ENCODE measurements at places on chromosomes 11 and 22.

GRCh38 chr11:11439591-11439990 is 86.5 kb upstream of the CSNK2A3 start:
- no peak for DNase-seq

GRCh38 chr22:34587357-34588356 is 478.3 kb upstream of the ISX start:
- DNase-seq: no peak

GRCh38 chr11:19345519-19345847 is 104.7 kb upstream of the E2F8 start:
- DNase-seq: no peak

DNA sequence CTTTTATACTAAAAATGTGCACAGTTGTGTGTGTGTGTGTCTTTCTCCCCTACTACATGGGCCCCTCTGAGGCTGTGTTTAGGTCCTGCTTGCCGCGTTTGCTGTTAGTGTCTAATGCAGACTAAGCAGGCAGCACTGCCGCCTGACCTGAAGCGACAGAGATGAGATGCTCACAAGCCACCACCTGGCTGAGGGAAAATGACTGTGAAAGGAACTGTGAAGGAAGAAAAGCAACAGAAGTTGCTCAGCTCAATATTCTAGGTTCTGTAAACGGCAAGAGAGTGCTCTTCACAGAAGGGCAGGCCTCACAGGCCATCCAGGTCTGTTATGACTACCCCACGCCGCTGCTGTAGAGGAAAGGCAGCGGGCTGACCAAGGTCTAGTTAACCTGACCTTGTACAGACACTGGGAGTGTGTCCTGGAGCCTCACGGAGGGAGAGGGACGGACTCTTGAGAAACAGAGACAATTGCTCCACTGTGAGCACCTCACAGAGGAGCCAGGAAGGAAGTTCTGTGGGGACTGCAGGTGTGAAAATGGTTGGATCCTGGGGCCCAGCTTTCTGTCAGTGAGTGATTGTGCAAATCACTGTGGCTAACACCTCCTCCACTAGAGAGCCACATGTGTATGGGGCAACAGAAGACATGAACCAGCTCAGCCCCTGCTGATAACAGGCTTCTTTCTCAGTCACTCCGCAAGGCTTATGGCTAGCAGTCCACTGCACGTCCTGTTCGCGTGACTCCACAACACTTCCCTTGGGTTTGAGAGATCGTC is 31.3 kb upstream of the YPEL1 start:
- DNase-seq: peak; percentile 18

DNA sequence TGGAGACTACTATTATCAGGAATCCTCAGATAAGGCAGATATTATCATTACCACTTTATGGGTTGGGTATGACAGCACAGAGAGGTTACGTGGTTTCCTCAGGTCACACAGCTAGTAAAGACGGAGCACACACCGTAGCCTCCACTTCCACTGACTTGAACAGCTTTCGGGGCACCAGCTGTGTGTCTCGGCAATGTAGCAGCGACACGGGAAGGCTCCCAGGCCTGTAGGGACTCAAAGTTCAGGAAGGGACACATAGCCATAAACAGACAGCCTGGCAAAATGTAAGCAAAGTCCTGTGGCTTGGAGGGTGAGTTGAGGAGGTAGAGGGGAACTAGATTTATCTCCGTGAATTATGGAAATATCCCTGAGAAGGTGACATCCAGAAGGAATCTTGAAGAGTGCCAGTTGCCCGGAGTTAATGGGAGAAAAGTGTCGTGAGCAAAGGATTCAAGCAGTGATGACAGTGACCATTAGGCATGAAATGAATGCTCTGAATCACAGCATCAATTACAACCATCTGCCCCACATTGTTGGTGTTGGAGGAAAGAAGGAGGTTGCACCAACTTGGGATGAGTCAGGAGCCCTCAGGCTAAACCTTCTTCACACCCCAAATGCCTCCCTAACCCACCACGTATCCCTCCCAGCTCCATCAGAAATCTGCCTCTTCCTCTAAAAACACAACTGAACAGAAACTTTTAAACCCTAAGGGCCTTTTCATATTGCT is 106.7 kb upstream of the ASPHD2 start:
- DNase-seq: no peak

DNA sequence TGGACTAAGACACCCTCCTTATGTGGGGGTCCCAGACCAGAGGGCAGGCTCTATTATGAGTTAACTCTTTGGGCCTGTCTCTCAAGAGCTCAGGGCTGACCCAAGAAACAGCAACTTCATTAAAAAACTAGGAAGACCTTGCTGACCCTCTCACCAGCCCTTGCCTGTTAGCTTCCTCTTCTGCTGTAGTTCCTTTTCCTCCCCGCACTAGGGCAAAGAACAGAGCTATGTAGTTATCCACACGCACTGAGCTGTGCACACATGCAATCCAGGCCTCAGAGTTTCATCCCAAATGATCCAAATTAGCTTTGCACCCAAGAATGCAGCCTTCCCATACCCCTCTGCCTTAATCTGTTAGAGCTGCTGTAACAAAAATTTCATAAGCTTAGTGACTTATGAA is 539.6 kb upstream of the CADM1 start:
- DNase-seq: no peak

- DNase-seq: no peak
These were observed 198.2 kb downstream of the SWAP70 start for GRCh38 chr11:9861860-9862725.

GRCh38 chr11:85281550-85281949 is 345.6 kb downstream of the DLG2 start:
- no peak for DNase-seq

- no peak for DNase-seq
These were observed 6.0 kb downstream of the HOATZ start for GRCh38 chr11:111520560-111520959.

GRCh38 chr11:116690611-116691010 is 82.2 kb downstream of the BUD13 start:
- no peak for DNase-seq

DNA sequence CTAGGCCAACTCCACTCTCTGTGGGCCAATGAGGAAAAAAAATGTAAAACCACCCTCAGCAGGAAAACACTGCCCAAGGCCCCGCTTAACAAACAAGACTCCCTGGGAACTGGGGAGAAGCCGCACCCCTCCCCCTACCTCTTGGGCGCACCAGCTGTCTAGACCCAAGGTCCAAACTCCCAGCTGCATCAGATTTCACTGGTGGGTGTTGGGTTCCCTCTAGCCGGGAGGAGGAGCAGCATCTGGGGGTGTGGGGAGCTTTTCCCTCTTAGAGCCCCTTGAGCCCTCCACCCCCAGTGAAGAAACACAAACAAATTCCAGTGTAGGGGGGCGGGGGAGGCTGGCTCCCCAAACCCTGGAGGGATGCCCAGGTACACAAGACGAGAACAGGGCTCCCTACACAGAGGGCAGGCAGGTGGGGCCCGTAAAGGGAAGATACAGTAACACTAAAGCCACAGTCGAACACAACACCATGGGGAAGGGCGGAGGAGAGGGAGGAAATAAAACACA is 64.9 kb downstream of the NECTIN1 start:
- DNase-seq: no peak

- no peak for DNase-seq
These were observed 32.7 kb upstream of the TXNRD2 start for GRCh38 chr22:19974268-19974861.

DNA sequence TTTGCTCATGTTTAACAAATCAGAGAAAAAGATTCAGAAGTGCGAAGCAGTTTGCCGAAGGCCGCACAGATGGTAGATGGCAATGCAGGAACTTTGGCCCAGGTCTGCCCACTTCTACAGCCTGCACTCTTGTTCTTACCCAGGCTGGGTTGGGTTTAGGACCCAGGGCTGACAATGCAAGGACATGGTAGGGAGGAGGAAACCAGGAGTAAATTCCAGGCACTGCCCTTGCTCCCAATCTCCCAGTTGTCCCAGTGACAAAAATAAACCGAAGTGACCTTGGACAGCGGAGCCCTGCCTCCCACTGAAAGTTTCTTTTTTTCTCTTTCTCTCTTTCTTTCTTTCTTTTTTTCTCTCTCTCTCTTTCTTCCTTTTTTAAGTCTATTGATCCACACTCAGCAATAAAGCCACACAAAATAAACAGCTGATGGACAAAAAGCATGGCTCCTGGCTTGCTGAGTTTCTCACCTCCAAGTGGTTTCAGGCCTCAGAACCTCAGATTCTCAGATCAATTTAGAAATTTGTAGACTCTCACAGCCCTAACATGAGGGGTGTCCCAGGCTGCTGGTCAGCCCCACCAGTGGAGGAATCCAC is 33.5 kb upstream of the FCHSD2 start:
- no peak for DNase-seq

DNA sequence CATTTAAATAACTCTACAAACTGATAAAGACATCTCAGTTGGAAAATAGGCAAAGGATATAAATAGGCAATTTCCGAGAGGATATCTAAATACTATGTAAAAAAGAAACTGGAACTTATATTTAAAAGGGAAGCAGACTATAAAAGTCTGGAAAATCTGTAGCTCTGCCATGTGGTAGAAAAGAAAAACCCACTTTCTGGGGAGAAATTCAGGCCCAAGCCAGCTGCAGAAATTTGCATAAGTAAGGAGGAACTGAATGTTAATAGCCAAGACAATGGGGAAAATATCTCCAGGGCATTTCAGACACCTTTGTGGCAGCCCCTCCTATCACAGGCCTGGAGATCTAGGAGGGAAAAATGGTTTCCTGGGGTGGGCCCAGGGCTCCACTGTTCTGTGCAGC is 97.8 kb upstream of the ZBED5 start:
- no peak for DNase-seq

GRCh38 chr11:78214331-78215194 is 25.8 kb downstream of the USP35 start:
- no peak for DNase-seq

DNA sequence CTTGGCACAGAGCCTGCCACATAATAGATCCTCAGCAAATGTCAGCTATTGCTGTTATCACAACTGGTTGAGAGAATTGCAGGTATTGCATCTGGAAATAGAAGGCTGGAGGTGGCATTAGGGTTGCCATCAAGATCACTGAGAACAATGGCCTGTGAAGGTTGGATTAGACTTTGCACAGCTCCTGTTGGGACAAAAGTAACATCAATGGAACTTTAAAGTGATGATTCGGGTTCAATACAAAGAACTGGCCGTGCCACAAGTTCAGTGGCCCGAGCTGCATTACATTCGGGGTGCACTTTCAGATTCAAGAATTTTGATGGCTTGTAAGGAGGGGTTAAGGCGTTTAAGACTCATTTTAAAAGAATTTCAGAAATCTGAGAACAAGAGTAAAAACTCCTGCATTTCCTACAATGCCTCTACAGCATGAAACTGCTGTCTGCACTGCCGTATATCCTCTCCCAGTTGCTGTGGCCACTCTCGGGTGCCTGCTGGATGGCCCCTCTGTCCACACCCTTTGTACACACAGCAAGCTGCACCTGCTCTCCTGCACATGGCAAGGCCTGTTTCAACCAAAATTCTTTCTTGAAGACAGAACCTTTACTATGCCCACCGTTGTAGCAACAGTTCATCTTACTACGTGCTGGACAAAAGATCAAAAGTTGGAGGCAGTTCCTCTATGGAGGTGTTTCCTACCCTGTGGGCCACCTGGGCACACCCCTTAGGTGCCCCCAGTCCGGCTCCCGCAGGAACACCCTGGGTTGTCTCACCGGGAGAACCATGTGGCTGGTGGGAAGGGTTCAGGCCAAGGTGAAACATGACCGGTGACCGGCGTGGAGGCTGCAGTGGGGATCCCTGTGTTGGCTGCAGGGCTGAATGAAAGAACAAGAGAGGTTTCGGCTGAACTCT is 17.5 kb upstream of the SHANK2 start:
- no peak for DNase-seq

DNA sequence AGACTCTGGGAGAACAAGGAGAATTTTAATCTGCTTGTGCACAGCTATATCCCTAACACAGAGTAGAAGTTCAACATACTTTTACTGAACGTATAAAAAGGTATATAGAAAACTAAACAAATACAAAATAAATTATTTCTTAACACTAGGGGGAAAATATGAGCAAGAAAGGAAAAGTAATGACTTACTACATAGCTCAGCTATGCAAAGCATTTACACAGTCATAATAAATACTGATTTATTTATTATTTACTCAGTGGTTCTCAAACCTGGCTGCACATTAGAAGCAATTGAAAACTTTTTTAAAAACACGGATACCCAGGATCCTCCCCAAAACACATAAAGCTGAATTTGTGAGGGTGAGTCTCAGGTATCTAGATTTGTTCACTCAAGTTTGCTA is 182.5 kb downstream of the TTC28 start:
- DNase-seq: no peak

DNA sequence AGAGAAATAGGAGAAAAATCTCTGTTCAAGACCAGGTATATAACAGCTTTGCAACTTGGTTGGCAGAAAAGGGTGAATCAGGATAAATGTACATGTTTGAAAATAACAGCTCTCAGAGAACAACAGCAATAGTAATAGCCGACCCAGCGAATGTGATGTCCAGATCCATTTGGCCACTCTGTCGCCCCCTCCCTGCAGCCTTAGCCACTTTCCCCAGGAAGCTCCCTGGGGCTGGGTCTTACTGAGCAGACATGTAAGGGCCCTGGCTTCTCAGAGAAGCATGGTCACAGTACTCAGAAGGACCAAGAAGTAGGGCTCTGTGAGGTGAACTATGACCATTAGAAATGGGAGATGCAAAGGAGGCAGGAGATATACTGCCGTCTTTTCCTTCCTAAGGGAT is 154.1 kb upstream of the SNX19 start:
- DNase-seq: no peak

DNA sequence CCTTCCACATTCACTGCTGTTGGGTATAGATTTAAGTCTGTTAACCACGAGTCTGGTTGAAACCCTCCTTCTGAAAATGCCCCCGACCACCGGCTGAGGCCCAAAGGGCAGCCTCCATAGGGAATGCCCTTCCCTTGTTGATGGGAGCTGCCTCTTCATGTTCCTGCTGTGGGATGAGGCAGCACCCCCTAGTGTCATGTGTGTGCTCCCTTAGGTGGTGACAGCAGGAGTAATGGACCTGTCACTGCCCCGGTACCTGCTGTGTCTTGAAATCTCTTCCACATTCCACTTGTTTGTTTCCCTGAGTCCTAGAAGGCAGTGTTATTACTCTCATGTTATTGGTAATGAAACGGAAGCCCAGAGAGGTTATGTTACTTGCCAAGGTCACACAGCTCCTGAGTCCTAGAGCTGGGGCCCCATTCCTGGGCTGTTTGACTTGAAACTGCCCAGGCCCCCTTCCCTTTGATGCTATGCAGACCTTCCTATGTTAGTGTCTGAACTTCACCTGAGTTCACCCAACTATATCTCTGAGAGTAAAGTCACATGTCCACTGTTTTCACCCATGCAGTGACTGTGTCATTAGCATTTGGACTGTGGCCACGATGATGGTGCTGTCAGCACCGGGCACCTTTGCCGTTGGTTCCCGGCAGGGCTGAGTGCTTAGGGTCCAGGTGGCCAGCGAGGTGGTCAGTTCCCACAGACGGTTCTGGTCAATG is 234.3 kb downstream of the TBC1D22A start:
- DNase-seq: no peak

GRCh38 chr11:20066783-20067156 is 93.5 kb downstream of the DBX1 start:
- DNase-seq: no peak

DNA sequence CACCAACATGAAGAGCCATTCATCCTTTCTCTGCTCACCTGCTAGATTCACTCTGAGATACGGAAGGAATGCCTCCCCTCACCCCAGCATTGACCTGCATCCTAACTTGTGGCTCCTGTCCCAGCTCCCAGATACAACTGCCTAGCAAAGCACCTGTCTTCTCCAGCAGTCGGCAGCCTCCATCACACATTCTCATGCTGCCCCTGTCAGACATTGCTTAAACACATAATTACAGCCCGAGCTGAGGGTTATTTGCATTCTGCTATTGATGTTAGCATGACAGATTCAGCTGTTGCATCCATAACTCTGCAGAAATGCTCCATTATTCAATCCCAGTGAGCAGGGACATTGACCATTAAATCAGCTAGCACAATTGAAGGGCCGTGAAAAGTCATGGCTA is 184.4 kb upstream of the NARS2 start:
- no peak for DNase-seq
